ENCODE measurements at places on chromosomes 13 and 19.

DNA sequence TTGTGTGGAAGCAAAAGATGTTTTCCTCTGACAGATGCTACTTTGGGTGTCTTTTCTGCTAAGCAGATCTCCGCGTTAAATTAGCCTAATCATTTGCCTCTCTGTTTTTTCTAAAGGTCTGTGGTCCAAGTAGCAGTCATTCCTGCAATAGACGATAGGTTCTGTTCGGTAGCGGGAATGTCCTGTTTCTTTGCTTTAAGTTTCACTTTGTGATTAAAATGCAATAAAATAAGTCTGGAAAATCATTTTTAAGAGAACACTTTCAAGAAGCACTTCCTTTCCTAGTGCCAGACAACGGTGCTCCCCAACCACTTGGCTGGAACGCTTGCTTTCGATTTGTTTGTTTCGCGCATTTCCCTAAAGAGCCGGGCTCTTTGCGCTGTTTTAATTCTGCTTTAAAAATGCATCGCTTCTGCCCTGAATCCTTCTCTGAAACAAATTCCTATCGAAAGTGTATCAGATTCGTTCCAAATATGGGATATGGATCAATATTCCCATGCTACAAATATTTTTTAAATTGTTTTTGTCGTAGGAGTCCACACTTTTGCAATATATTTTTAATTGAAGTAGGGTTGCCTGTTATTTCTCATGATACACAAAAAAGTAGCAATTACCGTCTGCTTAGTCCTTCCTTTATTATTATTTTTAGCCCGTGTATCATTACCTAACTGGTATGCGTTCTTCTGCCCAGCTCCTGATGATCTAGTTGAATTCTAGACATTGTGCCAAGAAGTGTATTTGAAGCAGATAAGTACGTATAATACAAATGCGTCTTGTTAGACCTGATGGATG lies 14.2 kb downstream of the ZIC2 start:
- peak; percentile 82 for DNase-seq

DNA sequence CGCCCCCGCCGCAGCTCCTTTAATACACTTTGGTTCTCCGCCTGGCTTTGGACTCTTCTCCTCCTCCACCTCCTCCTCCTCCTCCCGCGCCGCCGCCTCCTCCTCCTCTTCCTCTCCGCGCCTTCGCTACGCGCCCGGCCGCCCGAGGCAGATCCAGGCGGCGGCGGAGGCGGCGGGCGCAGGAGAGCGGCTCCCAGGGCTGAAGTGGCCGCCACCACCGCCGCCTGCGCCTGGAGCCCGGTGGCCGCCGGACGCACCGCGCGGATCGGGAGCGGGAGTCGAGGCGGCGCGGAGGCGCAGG lies at the start of gene ZIC2:
Gene ZIC2, plus strand, starts transcription at position 50 of the 301 bp plus-strand sequence. CDS start 281 bp downstream, outside the sequence.
- DNase-seq, result no peak

- no peak for DNase-seq
Observed at GRCh38 chr13:31965361-31966066, 66.1 kb upstream of the FRY start.

- DNase-seq, result no peak
Observed at GRCh38 chr19:8329996-8330395, 8.7 kb downstream of the RPS28 start.

- DNase-seq, result no peak
Observed at GRCh38 chr13:110767476-110767875, 54.0 kb downstream of the ING1 start.

DNA sequence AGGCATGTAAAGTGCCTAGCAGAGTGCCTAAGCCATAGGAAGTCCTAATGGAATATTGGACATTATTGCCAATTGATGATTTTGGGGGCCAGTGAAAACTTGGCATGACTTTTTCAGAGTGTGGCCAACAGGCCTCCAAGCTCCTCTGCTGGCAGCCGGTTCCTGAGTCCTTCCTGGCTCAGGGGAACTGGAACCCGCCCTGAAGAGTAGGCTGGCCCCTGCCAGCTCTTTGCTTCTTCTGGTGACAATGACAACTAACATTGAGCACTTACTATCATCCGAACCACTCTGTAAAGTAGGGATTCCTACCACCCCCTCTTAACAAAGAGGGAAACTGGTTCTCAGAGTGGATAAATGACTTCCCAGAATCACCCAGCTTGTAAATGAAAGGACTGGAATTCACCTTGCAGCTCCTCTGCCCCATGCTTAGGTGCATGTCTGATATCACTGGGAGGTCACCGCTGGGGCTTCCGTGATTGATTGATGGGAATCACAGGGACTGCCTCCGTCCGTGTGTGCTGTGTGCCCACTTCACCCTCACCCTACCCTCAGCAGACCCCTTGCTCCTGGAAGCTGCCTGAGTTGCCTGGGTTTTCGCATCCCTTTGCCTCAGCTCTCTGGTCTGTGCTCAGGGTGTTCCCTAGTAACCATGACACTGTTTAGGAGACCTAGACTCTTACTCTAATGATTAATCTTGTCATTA lies 50.6 kb downstream of the TNFRSF19 start:
- DNase-seq, result no peak

- no peak for DNase-seq
Observed at GRCh38 chr19:46720503-46721239, 3.8 kb upstream of the PRKD2 start.

DNA sequence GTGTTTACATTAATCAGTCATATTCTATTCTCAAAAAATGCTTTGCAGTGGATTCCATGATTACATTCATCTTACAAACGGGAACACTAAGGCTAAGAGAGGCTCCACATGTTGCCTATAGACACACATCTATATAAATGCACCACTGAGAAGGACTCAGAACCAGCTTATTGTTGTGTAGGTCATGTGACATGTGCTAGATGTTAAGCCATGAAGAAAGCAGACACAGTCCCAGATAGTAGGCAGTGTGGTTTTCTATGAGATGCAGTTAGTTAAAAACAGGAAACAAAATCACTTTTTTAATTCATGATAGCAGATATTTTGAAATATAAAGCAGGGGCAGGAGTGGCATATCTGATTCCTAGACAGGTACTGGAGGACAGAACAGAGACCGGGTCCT lies 10.7 kb downstream of the SIGLEC6 start:
- DNase-seq, result no peak

DNA sequence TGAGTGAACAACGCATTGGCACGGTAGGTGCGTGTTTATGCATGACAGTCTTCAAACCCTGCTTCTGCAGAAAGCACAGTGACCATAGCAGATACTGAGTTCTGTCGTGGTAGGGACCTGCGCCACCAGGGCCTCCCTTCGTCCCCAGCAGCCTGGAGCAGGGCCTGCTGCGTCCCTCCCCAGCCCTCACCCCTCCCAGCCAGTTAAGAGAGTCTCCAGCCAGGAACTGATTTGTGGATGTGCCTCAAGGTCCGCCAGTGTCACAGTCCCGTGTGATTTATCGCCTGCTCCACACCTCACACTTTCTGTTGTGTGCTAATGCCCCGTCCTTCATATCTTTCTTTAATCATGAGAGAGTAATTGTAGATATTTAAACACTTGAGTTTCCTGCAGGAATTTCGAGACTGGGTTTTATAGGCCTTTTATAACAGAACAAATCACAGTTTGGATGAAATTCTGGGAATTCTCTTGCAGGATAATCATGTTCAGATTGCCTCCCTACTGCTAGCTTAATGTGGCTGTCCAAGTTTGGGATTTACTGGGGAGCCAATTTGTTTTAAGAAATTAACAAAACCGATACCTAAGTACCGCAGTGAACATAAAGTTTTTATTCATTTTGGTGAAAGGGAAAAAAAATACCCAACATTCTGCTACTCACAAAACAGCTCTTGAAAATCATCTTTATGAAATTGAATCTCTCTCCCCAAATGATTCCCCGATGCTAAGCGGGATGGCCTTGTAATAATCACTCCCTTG lies 438.6 kb downstream of the TSHZ3 start:
- DNase-seq, result no peak

- no peak for DNase-seq
Observed at GRCh38 chr13:50094615-50095293, 79.5 kb downstream of the KCNRG start.

GRCh38 chr13:73401769-73402168 lies 343.0 kb downstream of the KLF5 start:
- DNase-seq, result no peak

GRCh38 chr19:34555447-34555846 lies 73.9 kb downstream of the WTIP start:
- no peak for DNase-seq

DNA sequence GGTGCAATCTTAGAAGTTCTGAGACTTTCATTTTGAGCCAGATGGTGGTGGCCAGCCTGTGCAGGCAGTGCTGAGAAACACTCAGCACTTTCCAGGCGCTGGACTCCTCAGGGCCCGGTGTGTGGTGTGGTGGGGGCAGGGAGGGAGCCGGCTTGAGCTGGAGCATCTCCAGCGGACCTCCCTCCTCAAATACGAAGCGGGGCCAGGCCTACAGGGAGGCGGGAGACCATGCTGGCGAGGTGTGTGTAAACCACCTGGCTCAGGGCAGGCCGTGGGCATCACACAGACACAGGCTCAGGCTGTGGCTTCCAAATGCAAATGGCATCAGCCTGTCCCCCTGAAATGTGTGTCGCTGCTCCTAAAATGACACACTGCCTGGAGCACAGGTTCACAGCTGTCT lies 33.3 kb upstream of the RANBP3 start:
- DNase-seq, result no peak

All from NCI-H748 treated with DMSO at 0.1 percent for 48 hours (cell line).